GM10248 (cell line): ENCODE measurements at places on chromosomes 3 and 15.

- no peak for DNase-seq
These were observed 127.8 kb upstream of the LRRFIP2 start for GRCh38 chr3:37301980-37302708.

- no peak for DNase-seq
These were observed 59.6 kb downstream of the CD200R1L start for GRCh38 chr3:112786881-112787579.

DNA sequence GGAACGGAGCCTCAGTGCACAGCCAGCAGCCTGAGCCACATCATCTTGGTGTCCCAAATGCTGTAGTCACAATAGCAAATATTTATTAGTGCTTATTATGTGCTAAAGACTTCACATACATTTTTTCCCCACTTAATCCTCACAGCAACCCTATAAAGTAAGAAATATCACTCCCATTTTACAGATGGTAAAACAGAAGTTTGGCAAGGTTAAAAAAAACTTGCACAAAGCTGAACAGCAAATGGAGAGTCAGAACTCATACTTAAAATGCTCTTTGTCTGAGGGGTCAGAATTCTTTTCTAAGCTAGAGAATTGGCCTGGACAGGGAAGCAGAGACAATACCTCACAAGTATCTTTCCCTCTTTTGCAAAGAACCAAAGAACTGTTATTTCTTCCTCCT is 30.9 kb upstream of the THRB start:
- DNase-seq = no peak

- DNase-seq = no peak
These were observed 276.3 kb upstream of the MCTP2 start for GRCh38 chr15:93954985-93955571.

DNA sequence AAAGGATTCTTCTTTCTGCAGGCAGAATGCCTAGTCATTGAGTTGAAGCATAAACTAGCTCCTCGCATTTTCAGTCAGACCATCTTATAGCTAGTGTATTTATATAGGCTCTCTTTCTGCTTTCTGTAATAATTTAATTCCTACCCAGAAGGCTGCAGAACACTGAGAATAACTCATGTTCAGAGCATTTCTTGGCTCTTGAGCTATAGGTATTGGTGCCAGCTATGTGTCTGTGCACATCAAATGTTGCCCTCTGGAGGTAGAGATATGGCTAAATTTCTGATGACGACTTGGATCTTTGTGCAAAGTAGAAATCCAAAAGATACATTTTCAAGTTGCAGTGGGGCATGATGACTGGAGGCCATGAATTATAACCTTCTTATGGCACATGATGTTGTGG is 336.2 kb upstream of the TPM1 start:
- no peak for DNase-seq

- DNase-seq = no peak
These were observed 84.1 kb upstream of the LINGO1 start for GRCh38 chr15:77716632-77717332.

DNA sequence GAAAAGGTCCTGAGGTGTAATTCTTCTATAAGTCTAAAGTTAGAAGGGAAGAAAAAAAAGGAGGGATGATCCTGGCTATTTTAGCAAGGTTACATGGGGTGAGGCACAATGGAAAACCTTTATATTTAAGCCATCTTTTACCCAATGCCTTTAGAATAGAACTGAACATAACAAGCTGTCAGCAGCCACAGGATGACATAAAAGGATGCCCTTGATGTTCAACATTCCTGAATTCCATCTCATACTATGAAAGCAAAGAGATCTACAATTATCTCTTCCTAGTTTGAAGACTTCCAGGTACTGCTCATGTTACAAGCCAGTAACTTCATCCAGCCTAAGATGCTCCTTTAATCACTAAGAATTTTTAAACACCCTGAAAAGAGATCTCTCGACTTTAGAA is 26.9 kb downstream of the NEK10 start:
- DNase-seq = no peak

DNA sequence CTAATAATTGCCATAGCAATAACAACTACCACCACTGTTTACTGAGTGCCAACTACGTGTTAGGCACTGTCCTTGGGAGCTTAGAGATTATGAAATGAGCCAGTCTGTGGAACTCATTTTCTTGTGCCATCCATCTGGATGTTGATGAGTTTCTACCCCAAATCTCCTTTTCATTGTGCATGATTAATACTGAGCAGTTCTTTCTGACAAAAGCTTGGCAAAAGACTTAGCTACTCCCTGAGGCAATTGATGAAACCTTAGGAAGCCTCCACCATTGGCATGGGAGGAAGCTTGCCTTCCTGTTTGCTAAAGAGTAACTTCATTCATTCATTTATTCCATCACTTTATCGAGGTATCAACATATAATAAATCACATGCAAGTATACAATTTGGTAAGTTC is 39.8 kb downstream of the PRICKLE2 start:
- no peak for DNase-seq

DNA sequence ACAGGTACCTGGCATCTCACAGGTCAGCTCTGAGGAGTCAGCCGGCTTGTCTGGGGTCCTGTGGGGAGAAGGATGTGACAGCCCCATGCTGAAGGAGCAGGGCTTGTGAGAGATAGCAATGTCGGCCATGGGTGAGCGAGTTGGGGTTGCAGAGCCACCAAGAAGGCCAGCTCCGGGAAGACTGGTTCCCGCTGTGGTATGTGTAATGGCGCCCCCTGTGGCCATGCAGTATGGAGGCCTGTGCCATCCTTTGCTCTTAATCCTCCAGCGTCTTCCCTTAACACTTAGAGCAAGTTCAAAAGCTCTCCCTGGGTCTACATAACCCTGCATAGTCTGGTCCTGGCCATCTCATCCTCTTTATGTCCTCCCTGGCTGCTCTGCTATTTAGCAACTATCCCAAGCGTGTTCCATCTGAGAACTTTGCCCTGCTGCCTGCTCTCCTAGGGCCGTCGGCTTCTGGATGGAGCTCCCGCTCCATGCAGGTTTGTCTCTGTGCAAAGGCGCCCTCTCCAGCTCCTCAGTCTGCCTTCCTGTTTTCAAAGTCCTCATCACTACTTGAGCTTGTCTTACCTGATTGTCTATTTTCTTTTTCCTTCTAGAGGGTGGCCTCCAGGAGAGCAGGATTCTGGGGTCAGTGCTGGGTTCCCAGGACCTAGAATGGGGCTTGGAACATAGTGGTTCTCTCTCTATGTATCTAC is 40.8 kb upstream of the IQCF6 start:
- DNase-seq = peak; percentile 28

DNA sequence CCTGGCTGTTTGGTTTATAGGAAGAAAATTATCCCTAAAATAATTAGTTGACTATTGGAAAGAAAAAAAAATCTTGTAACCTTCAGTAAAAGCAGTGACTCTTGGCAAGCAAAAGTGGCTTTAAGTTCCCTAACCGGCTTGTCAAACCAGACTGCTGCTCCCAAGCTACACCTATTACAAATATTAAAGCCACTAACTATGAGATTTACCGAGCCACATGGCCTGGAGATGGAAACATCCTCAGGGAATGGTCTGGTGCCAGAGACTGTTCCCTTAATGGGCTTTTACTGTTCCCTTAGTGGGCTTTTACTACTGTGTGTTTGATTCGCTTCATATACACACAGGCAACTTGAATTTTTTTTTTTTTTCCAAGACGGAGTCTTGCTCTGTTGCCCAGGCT is 35.9 kb upstream of the ZNF774 start:
- DNase-seq = no peak

DNA sequence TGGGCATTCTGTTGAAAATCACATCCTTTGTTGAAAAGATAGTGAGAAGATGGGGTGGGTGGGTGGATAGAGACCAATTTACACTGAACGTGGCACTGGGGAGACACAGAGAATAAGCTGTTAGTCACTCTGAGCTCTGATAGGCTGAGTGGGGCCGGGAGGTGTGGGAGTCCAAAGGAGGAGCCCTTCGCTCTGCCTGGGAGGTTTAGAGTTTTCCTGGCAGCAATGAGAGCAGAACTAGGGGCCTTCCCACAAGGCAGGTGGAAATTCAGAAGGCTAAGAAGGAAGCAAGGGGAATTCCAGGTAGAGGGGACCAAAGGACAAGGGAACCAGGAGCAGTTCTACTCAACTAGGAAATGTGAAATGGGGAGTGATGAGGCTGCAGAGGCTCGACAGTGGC is 272.7 kb downstream of the RPLP1 start:
- no peak for DNase-seq

GRCh38 chr3:117622171-117622841 is 912.7 kb downstream of the TUSC7 start:
- DNase-seq = no peak

GRCh38 chr15:80423215-80423614 is 19.0 kb downstream of the ARNT2 start:
- no peak for DNase-seq

GRCh38 chr3:141524988-141525387 is 38.2 kb downstream of the RASA2 start:
- DNase-seq = no peak

DNA sequence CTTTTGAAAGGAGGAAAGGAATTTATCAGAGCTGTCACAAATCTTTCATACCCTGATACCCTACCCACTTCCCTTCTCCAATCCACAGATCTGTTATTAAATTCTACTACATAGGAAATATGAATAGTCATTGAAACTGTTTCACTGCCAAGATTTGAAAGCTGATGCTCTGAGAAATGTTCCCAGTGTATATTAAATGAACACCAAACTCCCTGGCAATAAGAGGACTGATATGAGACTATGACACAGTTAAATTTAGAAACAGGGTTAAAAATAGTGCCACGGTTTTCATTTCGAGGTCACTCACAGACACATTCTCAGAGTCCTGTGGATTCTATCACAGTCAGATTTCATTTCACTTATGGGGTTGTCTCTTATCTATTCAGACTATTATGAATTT is 27.2 kb upstream of the GBE1 start:
- DNase-seq = peak; percentile 26

DNA sequence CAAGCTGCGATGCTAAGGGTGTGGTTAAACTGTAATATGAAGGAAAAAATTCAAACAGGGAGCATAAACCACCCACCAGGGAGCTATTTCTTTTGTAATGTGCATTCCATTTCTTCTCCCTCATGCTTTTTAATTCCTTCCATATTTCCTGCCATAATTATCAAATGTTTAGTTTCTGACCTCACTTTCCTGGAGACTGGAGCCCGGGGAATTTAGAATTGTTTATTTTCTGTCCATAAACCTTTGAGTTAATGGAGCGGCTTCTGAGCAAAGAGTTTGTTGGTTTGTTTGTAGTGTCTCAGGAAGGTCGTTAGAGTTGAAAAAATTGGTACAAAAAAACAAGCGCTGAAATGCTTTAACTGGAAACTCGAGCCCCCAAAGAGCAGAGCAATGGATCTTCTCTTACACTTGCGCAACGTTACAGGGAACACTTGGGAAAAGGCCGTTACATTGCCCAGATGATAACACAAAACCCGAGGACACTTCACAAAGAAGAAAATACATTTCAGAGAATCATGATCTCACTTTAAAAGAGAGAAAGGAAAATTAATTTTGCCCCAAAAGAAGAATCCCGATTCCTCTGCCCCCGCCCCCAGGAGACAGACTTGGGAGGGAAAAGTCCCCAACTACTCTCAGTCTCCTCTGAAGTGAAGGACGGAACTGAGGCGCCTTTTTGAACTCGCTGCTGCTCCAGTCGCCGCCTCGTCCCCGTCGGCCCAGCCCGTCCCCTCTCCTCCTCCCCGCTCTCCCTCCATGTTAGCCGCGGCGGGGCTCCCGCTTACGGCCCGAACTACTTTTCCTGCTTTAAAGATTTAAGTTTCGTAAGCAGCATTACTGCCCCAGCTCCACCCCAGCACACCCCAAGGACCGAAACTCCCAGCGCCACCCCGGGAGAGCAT is 842 bp downstream of the FSTL1 start:
- no peak for DNase-seq

GRCh38 chr15:61421938-61422337 is 192.8 kb upstream of the RORA start:
- DNase-seq = no peak

DNA sequence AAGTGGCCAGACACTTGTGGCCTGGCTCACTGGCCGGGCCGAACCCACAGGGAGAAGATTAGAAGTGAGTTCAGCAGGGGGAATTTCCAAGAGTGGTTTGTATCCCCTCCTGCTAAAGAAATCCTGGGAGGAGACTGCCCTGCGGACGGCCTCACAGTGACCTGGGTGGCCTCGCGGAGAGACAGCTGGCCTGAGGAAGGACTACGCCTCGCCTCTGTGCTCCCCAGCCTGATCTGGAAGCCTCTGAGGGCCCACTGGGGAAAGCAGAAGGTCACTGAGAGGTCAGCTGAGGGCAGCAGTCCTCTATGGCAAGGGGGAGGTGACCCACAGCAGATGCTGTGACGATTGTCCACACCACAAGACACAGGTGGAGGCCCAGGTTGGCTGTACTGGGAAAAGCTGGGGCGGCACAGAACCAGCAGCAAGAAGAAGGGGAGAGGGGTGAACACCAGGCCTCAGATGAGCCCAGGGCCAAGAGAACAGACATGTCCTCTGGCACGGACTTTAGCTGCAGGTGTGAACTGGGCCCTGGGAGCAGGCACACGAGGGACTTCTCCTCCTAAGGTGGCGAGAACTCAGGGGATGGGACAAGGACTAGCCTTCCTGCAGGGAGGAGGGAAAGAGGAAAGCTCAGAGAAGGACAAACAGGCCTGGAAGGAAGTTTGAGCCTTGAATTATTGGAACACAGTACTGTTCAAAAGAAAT is 37.2 kb upstream of the DLG1 start:
- no peak for DNase-seq

DNA sequence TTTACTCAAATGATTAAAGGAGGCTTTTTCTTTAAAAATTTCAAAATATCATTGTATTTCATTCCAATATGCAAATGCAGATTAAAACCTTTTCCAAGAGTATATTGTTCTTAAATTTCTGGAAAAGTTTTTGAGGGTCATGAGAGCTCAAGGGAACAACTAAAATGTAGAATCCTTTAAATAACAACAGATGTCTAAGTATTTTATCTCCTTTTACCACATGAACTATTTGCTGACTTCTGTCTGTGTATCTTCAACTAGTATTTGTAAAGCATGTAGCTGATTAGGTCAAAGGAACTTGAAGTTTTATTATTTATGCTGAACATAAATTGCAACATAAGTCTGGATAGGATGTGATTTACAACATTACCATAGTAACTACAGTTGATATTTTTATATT is 402.6 kb downstream of the CNTN6 start:
- no peak for DNase-seq

- DNase-seq = no peak
These were observed 72.6 kb downstream of the ZBTB20 start for GRCh38 chr3:115074502-115074901.

DNA sequence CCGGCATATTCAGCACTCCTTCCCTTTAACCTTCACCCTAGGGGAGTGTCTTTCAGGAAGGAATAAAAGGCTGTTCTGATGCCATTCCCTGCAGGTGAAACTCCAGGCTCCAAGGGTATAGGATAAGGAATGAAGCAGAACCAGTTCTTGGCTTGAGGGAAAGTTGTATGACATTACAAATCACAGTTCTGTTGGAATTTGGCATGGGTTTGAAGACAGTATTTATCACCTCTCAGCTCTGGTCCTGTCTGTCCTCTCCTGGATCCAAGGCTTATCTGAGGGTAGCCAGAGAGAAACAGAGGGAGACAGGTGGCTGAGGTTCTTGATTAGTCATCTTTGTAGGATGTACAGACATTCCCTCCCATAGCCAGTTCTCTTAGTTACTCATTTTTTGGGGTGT is 37.1 kb downstream of the RAB11A start:
- no peak for DNase-seq
